ENCODE measurements at places on chromosomes 13 and 19.

- no peak for DNase-seq
Observed at GRCh38 chr13:76004416-76004815, 368.3 kb downstream of the LMO7 start.

DNA sequence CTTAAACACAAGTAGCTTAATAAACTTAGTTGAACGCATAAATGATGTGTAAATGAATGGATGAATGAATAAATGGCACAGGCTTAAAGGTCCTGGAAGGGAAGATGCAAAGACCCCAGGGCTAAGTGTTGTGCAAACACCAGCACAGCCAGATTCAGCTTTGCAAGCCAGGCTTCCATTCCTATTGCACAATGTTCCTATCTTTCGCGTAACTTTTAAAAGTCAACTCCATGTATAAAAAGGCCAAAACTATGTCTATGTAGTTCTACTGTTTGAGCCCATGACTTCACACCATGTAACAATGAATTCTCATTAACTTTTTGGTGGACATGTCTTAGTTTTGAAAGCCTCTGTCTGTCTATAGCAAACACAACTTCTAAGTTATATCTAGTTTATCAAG lies 226.0 kb downstream of the NALCN start:
- no peak for DNase-seq

DNA sequence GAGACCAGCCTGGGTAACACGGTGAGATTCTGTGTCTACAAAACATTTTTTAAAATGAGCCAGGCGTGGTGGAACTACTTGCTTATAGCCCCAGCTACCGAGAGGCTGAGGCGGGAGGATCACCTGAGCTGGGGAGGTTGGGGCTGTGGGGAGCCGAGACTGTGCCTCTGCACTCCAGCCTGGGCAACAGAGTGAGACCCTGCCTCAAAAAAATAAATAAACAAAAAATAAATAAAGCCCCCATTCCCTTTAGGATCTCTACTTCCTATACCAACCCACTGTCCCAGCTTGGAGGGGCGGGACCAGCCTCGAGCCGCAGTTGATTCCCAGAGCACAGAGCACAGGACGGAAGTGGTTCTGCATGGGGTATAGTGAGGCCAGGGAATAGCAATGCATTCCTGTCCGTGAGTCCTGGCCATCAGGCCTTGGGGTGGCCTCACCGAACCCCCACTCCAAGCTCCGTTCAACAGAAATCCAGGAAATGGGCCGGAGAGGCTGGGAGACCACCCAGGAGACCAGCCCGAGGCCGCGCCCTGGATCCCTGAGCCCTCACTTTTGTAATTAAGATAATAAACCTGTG lies 4.9 kb upstream of the PTBP1 start:
- DNase-seq, result no peak

DNA sequence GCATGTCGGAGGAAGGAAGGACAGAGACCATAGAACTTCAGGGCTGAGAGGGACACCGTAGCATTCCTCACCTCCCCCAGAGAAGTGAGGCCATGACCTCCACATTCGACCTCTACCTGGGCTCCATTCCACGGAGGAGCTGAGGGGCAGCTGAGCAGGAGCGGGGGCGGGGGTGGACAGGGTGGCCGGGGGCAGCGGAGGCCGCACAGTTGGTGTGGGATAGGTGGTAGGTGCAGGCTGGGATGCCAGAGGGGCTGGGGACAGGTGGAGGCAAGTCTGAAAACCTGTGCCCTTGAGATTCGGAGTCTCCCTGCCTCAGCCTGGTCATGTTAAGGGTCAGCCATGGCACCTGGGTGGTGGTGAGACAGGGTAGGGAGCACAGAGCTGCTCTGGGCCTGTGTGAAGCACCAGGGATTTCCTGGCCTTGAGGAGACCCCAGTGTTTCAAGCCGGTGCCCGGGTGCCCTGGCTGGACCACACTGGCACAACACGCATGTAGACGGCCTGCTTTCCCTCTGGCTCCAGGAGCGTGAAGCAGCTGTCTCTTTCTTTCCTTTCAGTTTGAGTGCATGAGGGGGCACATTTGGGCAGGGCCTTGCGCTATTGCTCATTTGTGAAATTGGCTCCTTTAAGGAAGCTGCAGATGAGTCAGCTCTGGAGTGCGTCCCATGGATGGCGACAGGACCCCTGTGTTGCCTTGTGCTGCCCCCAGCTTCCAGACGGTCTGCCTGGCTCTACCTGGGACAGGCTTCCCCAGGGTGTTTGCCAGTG lies 51.8 kb downstream of the TSSK6 start:
- no peak for DNase-seq

DNA sequence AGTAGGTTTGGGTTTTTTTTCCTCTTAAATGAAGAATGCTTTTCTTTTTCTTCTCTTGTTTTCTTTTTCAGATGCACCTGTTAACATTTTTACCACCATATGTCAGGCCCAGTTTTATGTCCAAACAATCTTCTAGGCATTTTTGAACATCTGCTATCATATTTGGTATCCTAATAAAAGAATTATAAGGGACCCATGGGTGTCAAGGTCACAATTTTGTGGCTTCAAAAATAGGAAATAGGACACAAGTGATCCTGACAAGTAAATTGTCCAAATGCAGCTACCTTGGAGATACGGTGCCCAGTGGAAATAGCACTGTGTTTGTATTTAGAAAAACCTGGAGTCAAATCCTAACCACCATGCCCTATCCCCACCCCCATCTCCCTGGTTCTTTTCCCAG lies 270.3 kb downstream of the MZT1 start:
- no peak for DNase-seq

- DNase-seq, result no peak
Observed at GRCh38 chr19:39568604-39569003, 28.6 kb upstream of the EID2 start.

GRCh38 chr13:91168386-91168711 lies 179.1 kb upstream of the MIR17HG start:
- DNase-seq, result no peak

GRCh38 chr13:62110079-62110478 lies 694.4 kb upstream of the PCDH20 start:
- no peak for DNase-seq

- no peak for DNase-seq
Observed at GRCh38 chr13:24142886-24143285, 17.6 kb upstream of the SPATA13 start.

DNA sequence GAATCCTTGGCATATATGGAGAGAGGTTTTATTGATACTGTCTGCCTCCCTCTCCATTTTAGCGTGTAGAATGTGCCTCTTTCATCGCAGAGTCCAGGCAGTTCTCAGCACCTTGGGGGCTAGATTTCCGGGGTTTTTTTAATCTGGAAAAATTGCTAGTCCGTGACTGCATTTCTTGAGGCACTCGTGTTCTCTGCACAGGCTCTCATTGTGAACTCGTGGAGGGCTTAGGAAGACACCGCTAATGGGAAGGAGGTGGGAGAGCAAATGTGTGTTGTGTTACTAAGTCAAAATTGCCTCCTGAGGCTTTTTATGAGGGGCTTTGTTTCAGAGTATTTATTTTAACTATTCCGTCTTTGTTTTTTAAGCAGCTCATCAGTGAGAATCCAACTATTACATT lies 10.1 kb downstream of the ING1 start:
- DNase-seq, result no peak

DNA sequence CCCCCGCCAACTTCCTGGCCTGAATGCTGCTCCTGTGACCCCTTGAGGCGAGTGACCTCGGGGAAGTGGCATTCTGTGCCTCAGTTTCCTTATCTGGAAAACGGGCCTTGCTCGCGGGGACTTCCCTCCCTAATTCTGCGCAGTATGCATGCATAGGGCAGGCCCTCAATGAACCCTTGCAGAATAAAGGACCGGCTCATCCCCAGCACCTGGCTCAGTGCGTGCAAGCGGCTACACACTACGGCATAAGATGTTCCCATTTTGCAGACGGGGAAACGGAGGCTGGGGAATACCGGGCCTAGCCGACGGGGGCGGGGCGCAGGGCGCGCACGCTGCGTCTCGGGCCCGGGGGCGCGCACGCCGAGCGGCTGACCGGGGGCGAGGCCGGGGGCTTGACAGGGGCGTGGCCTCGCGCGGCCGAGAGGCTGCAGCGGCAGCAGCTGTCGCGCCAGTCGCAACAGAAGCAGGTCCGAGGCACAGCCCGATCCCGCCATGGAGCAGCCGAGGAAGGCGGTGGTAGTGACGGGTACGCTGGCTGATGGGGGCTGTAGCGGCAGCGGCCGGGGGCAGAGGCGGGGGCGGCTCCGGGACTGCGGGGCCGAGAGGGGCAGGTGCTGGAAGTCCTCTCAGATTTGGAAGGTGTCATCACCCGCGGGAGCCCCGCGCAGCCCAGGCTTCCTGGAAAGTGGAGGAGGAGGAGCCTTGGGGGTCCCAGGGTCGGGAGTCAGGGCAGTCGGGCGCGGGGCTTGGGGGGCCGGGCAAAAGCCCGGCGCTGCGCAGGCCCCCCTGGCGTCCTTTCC lies at the start of gene PGPEP1:
TSS of gene PGPEP1 (plus strand) at position 409 of the 800 bp plus-strand sequence. CDS start at position 493, 84 bp downstream.
- peak; percentile 36 for DNase-seq

- DNase-seq, result peak; percentile 56
Observed at GRCh38 chr19:492091-492531, 4.2 kb upstream of the MADCAM1 start.

DNA sequence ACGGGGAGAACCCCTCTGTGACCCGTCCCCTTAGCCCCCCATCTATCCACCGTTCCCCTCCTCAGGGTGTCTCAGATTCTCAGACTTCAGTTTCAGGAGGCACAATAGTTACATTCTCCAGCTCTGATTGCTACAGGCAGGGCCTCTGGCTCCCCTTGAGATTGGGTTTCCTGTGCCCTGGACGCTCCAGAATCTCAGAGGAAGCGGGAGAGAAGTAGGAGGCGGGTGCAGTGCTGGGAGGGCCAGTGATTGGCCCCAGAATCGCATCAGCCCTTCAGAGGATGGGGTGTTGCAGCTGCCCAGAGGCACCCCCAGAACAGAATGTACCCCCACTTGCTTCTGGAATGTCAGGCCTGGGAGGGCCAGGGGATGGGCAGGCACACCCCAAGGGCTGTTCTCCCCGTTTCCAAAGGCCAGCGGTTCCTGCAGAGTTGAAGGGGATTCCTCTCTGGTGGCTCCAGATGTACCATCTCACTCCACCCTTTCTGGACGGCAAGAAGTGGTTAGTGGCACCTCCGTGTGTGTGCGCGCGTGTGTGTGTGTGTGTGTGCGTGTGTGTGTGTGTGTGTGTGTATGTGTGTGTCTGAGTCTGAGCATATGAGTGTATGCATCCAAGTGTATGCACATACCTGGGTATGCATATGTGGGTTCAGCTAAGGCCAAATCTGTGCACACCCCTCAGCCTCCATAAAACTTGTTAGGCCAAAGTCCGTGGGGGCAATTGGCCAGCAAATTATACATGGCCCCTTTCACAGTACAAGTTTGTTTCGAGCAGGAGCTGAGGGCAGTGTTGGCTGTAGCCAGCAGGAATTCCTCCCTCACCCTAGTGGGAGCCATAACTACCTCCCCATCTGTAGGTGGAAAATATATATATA lies 35.5 kb downstream of the LYL1 start:
- no peak for DNase-seq

- no peak for DNase-seq
Observed at GRCh38 chr13:70310396-70311119, 202.3 kb upstream of the KLHL1 start.

- DNase-seq, result no peak
Observed at GRCh38 chr13:114204894-114205293, 25.8 kb downstream of the CFAP97D2 start.

DNA sequence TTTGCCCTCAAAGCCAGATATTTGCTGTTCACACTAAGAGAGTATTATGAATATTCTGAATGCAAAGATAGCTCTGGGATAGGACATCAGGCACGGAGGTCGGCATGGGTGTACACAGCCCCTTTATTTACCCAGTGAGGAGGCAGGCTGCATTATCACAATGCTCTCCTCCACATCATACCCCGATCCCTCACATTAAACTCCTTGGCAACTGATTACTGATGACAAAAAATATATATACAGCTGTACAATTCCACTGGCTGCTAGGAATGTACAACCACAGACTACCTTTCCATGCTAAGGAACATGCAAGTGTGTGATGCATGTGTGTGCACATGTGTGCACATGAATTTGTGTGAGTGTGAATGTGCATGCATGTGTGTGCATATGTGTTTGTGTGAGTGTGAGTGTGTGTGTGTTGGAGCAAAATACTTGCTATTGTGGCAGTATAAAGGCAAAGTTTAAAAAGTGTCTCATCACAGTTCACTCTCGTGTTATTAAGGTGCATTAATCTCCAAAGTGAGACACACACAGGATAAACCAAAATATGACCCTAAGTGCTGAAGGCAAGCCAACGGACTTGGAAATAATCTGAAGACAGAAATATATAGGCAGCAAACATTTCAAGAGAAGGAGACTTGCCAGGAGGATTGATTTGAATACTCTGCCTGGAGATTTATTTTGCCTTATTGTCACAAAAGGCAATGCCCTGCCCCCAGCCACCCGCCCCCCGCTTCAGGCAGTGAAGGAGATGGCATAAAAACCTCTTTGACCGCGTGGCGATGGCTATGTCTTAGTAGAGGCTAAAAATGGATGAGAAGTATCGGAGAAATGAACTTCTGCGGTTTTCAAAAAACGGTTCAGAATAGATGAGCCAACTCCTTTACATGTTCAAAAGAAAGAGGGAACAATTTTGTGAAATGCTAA lies 274.8 kb downstream of the TSHZ3 start:
- no peak for DNase-seq

DNA sequence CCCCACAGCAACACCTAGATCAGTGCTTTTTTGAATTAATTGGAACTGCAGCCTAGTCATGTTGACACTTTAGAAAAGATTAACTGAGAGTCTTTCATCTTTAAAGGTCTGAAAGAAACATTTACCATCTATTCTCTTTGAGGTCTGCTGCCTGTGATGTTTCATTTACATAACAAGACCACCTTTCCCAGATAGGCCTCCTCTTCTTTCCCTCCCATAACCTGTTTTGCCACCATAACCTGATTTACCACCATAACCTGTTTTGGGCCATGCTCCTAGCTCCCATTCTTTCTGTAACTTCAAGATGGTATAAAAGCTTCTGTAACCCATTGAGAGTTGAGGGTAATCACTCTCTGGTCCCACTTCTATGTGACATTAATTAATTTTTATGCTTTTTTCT lies 320.8 kb downstream of the PCDH20 start:
- no peak for DNase-seq

DNA sequence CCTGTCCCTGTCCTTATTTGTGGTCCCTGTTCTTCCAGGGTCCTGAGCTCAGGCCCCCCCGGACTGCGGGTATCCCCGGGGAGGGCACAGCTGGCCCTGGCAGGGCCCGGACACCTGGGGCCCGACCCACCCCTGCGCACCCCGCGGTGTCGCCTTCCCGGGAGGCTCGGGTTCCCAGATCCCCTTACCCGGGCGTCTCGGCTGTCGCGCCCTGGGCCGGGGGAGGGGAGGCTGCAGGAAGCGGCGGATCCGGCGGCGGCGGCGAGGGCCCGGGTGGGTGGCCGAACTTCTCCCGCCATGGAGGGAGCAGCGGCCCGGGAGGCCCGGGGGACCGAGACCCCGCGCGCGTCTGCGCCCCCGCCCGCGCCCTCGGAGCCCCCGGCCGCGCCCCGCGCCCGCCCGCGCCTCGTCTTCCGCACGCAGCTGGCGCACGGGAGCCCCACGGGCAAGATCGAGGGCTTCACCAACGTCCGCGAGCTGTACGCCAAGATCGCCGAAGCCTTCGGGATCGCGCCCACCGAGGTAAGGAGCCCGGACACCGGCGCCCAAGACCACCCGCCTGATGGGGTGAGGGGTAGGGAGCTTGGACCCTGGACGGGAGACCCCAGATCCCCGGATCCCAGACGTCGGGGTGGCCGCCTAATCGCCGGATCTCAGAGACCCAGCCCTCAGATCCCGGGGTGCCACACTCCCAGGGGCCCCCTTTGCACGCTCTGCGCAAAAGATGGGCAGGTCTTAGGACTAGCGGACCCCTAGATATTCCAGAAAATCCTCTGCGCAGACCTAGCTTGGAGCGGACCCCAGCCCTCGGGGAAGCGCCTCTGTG lies at the start of gene GIPC3:
TSS of gene GIPC3 (plus strand) at position 178 of the 826 bp plus-strand sequence. CDS start at position 298, 120 bp downstream.
- DNase-seq, result no peak
